Spinal cord (tissue), 10 donors: ENCODE measurements at places on chromosomes 7 and 10. TPM values are rescaled to one million over a fixed set of nuclear protein-coding genes. Genes with fewer than 3 reads are reported as not detected.

TET1 gene
- 26.5 TPM for total RNA-seq

DHX32 gene
- 29.2 TPM for total RNA-seq

CYP3A4 gene
- total RNA-seq, result not detected

GRM3 gene
- 14.3 TPM for total RNA-seq

MNX1 gene
- total RNA-seq, result 1.2 TPM

HABP2 gene
- 0.50 TPM for total RNA-seq

KEL gene
- total RNA-seq, result 0.99 TPM

ERCC6 gene
- 22.6 TPM for total RNA-seq

HELLS gene
- 27.3 TPM for total RNA-seq

CYP2E1 gene
- total RNA-seq, result 12.7 TPM

AIMP2 gene
- 25.8 TPM for total RNA-seq

APBB1IP gene
- total RNA-seq, result 3.7 TPM

TMEM229A gene
- 2.1 TPM for total RNA-seq
